Fibroblast of skin of left biceps (primary cell): ENCODE measurements at places on chromosomes 3 and 15.

DNA sequence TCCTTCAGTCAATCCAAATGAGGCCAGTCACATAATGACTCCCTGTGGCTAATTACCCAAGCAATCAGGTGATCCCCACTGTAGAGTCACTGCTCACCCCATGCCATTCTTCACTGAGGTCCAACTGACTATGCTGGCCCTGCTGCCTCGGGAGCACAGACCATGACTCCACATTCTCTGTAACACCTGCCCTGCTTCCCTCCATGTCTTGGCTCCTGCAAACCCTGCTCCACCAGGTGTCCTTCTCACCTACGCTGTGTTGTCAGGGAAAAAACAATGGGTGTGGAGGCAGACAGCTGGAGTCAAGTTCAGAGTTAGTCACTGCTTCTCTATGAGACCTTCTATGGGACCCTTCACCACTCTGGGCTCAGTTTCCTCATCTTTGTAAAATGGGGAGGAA, 6.1 kb upstream of the SFMBT1 start:
- no peak for DNase-seq

GRCh38 chr15:90423801-90424319, 35.8 kb downstream of the IQGAP1 start:
- DNase-seq: no peak

GRCh38 chr3:4819746-4820145, 159.5 kb upstream of the BHLHE40 start:
- no peak for DNase-seq

DNA sequence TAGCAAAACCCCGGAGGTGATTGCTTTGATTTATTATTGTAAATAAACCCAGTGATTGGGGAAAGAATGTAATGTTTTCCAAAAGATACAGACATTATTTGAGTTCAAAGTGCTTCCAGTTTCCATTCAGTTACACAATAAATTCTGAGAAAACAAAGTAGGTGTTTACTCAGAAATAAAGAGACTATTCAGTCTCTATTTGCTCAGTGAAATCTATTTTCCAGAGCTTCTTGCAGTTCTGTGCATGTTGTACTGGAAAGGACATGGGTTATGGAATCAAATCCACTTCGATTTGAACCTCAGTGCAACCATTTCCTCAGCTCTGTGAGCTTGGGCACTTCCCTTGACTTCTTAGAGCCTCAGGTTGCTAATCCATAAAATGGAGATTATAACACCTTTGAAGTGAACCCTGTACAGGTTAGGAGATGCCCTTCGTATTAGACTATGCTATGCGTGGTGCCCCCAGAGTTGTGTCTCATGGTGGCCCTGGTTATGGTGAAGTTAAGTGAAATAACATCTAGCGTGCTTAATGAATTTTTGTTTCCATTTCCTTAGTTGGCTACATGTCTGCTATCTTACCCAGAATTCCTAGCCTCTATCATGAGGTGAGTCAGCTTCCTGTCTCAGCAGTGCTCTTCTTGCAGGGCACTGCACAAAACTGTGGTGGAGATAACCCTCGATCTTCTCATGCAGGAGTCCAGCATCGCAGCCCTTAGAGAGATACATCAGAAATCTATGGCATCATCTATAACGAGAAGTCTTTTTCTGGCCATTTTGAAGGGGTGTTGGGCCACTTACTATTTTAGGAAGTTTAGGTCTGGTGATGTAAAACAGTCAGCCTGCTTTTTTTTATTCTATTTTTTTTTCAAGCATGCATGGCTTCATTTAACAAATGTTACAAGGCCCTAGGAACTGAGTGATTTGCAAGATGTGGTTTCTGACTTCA, 97.7 kb downstream of the RPL39L start:
- DNase-seq: no peak

GRCh38 chr3:5861151-5861550, 673.6 kb downstream of the EDEM1 start:
- no peak for DNase-seq

DNA sequence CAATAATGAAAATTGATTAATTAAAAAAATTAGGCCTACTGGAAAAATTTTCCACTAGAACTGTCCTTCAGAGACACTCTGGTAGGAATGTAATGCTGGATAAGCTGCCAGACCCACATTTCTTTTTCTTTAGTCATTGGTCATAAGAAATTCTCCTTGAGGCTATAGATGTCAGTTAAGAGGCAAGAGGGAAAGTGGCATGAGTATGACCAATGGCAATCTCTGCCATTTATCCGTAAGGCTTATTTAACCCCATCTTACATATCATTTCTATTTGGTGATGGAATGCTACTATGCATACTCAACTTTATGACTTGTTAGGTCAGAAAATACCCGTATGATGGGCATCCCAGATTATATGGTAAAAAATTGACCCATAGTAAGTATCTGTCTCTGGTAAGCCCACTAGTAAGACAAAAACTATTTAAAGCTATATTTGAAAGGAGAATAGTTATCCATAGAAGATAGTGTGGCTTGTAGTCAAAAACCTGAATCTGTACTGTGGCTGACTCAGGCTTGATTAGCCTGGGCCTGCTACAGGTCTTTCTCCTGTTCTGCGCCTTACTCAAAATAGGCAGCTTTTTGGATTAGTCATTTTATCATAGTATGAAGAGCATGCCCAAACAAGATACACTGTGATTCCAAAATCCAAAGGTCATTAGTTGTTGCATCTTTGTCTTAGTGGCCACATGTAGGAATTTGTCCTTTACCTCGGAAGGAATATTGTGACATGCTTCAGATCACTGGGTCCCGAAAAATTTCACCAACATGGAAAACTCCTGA, 314.7 kb downstream of the PYDC2 start:
- DNase-seq: no peak

DNA sequence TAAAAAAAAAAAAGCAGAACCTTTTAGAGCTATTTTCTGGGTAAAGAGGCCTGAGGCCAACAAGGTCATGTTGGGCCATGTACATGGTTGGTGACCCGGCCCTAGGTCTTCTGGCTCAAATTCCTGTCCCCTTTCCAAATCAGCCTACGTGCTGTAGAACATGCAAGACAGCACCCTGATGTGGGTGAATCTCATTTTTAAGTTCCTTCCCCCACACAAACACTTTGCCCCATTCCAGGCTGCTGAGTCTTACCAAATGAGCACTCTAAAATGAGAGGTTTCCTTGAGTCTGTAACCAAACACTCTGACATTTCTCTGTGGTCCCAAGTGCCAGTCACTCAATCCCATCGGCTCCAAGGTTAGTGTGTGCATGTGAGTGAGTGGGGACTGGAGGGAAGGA, 9.4 kb downstream of the BCL6 start:
- DNase-seq: no peak

DNA sequence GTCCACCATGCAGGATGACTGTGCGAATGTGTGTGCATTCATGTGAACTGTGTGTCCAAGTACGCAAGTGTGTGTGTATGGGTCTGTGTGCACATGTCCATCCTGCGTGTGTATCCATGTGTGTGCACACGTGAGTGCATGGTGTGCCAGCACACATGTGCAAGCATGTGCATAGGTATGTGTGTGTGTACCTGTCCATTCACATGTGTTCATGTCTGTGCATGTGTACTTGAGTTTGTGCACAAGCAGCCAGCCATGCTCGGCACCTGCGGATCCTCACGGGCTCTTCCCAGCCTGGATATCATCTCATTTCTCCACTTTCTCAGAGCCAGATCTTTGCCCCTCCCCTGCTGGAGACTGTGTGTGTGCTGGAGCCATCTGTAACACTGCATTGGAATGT, 18.7 kb upstream of the PLXNA1 start:
- no peak for DNase-seq

- DNase-seq: no peak
These were observed 35.0 kb downstream of the CTSH start for GRCh38 chr15:78909791-78910228.
